ENCODE measurements at places on chromosomes 2 and 18.

DNA sequence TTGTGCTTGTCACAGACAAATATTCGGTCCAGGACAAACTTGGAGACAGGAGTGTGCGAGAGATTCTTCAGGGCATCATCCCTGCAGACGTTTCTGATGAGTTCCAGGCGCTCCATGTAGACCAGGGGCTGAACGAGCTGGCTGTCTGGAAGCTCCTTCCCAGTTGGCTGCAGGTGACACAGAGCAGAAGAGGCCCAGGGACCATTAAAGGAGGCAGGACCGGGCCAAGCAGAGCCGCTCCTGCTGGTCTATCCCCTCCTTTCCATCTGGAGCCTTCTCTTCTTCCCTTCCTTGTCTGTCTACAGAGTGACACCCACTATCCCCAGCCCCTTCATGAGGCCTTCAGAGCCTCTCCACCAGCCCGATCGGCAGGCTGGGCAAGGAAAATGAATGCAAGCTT lies 19.5 kb downstream of the CHST10 start:
- no peak for DNase-seq

DNA sequence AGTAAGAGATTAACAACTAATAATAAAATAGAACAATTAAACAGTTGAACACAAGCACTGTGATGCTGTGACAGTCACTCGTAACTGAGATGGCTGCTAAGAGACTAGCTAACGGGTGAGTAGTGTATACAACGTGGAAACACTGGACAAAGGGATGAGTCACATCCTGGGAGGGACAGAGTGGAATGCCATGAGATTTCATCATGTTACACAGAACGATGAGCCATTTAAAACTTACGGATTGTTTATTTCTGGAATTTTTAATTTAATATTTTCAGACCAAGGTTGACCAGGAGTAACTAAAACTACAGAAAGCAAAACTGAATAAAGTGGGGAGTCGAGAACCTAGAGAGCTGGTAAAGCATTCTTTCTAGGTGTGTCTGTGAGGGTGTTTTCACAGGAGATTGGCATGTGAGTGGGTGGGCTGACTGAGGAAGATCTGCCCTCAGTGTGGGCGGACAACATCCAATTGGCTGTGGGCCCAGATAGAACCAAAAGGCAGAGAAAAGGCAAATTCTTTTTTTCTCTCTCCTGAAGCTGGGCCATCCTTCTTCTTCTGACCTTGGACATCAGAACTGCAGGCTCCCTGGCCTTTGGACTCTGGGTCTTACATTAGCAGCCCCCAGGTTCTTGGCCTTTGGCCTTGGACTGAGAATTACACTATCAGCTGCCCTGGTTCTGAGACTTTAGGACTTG lies 14.6 kb downstream of the TMSB10 start:
- no peak for DNase-seq

DNA sequence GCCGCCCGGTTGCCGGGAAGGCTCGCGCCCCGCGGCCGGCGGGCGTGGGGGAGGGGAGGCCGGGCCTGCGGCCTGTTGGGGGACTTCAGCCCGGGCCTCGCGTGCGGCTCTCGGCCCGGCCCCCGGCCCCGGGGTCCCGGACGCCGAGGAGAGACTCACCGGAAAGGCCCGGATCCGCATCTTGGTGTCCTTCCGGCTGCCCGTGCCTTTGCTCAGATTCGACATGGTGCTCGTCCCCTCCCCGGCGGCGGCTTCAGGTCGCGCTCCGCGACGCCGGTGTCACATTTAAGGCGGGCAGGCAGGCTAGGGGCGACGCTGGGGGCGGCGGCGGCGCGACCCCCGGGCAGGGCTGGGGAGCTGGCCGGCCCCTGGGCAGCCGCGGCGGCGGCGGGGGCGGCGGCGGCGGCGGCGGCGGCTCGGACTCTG lies 365 bp downstream of the CUL3 start:
- DNase-seq = peak; percentile 33

- DNase-seq = no peak
These were observed 78.5 kb downstream of the SESTD1 start for GRCh38 chr2:179186126-179186525.

DNA sequence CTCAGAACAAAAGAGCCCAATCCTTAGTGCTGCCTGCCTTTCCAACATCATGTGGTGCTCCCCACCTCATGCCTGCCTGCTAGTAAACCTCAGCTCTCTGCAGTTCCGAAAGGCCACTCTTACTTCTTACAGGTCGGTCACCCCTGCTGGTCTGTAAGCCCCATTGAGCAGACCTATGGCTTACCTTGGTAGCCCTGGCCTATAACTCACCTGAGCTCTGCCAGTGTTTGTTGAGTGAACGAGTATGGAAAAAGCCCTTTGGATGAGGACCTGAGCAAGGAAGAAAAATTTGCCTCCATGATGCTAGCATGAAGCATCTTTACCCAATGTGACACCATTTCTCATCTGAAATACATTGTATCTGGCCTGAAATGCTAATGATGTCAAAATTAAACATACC lies 83.3 kb downstream of the LIPG start:
- DNase-seq = no peak

DNA sequence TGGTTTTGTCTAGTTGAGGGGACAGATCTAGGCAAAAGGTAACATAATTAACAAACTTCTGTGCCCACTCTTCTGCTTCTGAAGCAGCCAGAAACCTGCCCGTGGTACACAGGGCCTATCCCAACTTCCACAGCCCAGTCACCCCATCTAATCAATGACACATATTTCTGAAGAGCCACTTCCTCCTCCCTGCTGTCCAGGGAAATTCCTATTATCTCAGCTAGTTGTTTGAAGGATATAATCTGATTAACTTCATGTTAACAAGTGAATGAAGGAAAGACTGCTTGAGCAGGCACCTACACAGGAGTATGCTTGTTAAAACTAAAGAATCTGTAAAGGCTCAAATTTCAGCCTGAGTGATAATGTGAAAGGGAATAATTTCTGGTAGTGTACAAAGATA lies 61.4 kb downstream of the CCDC148 start:
- no peak for DNase-seq

DNA sequence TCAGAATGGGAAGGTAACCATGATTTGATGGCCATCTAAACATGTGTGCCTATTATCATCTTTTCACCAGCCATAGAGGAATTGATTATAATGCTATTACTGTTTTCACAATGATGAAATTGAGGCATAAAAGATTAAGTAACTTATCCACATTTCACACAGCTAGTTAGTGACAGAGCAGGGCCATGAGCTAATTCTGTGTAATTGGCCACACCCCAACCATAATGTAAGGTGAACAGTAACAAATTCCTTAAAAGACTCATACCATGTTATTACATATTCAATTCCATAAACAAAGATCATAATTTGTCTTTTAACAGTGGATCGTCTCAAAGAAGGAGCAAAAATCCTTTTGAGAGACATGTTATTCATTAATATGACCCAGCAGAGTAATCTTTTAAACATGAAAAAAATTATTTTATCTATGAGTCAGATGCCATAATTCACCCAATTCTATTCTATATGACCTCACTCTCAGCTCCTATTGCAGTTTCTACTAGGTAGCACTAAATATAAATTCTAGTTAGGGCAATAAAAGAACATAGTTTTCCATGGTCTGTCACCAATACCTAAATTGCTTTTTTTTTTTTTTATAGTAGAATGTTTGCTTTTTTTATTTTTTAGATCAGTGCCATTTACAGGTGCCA lies 475.8 kb upstream of the SLC39A10 start:
- DNase-seq = no peak

GRCh38 chr2:232290668-232291067 lies 87.9 kb upstream of the ALPP start:
- DNase-seq = no peak

- DNase-seq = no peak
These were observed 45.5 kb upstream of the CAB39 start for GRCh38 chr2:230666885-230667712.

DNA sequence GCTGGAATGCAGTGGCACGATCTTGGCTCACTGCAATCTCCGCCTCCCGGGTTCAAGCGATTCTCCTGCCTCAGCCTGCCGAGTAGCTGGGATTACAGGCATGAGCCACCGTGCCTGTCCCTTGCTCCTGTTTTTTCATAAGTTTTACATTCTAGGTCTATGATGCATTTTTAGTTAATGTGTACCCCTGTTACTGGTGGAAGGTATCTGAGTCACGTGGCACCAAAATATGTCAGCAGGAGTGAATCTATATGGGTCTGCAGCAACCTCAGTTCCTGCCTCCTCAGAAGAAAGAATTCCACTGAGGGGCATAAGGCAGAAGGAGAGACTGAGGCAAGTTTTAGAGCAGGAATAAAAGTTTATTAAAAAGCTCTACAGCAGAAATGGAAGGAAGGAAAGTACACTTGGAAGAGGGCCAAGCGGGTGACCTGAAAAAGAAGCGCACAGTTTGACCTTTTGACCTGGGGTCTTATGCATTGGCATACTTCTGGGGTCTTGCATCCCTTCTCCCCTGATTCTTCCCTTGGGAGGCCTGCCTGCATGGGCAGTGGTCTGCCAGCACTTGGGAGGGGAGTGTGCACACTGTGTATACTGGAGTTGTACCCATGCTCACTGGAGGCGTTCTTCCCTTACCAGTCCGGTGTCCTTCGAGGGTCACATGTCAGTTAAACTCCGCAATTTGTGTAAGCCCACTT lies 1.1 kb upstream of the MFSD2B start:
- DNase-seq = no peak

GRCh38 chr2:31327505-31327904 lies 87.0 kb downstream of the XDH start:
- DNase-seq = no peak

- no peak for DNase-seq
These were observed 304.8 kb downstream of the LRATD1 start for GRCh38 chr2:14937336-14937735.

DNA sequence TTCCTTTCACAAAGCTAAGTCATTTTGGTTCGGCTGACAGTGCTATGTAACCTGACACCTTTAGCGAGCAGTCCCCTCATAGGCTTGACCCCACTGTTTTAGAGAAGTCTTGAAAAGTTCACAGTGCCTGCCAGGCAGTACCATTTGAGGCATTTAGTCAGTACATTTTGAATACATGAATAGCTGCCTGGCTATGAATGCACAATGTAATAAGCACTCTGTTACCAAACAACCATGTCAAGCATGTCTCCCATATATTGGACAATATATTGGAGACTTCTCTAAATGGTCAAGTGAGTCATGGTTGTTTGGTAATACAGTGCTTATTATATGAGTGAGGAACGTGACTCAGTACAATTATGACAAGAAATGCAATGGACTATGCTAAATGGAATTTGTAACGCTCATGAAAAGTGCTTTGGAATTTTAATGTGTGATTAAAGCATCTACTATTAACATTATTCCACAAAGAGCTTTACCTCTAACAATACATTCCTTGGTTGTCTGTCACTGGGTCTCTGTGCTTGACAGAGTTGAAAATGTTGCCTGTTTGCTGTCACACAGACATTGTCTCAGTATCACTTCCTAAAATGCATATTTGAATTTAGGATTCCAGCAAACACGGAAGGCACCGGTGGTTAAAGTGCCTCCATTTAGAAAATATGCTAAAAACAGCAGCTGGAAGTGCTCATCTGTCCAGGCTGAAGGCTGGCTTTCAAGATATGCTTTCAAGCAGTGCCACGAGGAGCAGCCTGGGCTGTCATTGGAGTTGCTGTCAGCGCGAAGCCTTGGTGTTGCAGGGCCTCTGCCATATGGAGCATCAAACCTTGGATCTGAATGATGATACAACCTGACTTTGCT lies 458.6 kb downstream of the FBXO15 start:
- DNase-seq = no peak

DNA sequence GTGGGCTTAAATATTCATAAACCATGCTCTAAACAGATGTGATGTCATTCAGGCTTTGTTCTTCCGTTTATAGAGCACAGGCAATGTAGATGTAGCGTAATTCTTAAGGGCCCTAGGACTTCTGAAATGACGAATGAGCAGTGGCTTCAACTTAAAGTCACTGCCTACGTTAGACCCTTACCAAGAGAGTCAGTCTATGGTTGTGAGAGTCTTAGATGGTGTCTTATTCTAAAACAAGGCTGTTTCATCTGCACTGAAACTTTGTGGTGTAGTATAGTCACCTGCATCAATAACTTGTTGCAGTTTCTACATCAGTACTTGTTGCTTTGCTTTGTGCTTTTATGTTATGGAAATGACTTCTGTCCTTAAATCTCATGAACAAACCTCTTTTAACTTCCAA lies 56.0 kb downstream of the PIK3C3 start:
- no peak for DNase-seq

DNA sequence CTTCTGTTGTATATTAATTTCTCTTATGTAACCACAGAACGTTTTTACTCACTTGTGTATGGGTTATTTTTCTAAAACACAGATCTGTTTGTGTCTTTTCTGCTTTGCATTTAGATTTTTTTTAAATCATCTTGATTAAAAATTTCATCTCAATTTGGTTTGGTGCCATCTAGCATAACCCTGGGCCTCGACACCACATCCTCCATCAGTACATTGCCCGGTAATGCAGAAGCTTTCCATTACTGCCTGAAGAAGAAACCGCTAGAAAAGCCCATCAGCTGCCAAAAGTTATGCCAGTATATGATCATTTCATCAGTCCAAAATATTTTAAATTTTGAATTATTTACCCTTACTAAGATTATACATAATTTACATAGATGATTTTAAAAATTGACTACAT lies 26.2 kb downstream of the MAPRE2 start:
- DNase-seq = no peak

DNA sequence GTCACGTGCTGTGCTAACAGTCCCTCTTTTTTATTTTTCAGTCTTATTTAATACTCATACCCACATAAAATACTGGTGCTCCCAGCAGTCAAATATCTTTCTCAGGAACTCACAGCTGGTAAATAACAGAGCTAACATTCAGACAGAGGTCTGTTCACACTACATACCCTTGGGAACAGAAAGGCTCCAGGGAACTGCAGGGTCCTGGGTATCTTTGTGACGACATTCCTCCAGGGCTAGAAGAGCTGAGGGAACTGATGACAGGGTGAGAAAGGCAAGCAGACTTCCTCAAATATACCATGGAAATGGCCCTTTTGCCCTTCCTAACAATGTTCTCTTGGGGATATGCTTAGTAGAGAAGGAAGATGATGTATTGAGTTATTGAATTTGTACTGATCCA lies 19.3 kb downstream of the PDE6D start:
- no peak for DNase-seq

GRCh38 chr18:13218368-13218991 lies at the start of gene LDLRAD4:
Gene LDLRAD4 (plus strand): TSS chr18:13218760.
- DNase-seq = peak; percentile 13

DNA sequence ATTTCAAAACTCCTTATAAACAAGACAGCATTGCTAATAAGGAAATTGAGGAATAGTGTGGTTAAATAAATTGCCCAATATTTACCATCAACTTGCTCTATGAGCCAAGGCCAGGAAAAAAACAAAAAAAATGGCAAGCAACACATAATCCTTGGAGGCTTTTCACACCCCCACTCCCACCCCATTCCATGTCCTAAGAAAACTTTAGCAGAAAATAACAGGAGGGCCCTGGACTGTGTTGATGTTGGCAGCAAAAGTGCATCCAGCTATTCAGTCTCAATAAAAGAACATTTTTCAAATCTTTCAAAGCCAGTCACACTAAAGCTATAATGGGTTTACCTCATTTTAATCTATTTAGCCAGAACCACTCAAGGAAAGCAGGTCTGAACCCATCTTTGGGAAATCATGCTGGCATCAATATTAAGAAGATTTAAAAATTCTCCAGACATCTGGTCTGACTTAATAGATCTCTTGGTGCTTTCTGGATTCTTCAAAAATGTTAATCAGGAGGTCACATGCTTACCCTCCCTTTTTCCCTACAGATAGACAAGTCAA lies 34.6 kb upstream of the STK17B start:
- DNase-seq = no peak

GRCh38 chr2:71860381-71860926 lies 287.2 kb downstream of the CYP26B1 start:
- DNase-seq = no peak

Data from stimulated activated CD4-positive, alpha-beta T cell treated with anti-CD3 and anti-CD28 coated beads, Interleukin-2, amount 100 ng/mL, for 48 hours (primary cell).